ENCODE measurements at places on chromosomes 11 and 22.

DNA sequence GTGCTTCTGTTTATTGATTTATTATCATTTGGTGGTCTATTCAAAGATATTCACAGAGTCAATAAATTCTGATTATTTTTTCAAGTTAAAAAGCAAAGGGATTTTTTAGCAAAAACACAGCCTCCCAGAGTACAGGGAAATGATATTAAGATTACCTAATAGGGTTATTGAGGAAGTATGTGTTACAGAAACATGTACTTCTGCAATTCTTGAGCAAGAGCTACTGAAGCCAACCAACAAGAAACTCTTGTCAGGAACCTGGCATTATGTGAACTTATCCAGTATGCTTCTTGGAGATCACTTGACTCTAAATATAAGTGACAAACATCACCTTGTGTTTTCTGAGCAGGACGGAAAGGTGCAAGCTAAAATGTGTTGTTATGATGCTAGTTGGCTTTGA is 42.0 kb upstream of the CARD18 start:
- no peak for DNase-seq

DNA sequence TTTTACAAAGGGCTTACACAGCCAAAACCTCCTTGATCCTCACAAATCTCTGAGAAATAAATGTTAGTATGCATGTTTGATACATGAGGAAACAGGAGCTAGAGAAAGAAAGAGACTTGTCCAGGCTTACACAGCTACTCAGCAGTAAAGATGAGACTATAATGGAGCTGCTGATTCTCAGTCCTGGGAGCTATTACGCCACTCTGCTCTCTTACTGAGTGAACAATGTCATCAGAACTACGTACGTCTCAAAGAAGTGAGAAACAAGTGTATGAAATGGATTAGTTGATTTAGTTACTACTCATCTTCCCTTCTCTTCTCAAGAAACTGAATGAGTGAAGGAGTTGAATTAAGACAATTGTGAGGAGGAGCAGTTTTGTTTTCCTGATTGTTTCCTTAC is 12.3 kb downstream of the MS4A6E start:
- no peak for DNase-seq

GRCh38 chr11:18853086-18853720 is 61.6 kb upstream of the PTPN5 start:
- peak; percentile 6 for DNase-seq

DNA sequence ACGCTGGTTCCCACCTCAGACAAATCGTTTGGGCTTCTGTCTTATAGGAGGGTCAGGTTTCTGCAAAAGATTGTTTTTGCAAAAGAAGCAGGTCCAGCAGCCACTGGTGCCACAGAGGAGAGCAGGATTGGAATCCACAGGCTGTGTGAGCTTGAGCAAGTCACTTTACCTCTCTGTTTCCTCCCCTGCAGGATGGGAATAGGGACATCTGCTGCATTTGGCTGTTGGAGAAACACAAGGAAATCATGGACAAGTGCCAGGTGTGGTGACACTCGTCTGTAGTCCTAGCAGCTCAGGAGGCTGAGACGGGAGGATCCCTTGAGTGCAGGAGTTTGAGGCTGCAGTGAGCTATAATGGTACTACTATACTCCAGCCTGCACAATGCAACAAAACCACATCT is 422.6 kb downstream of the MN1 start:
- peak; percentile 47 for DNase-seq

- DNase-seq = no peak
These were observed 56.5 kb upstream of the SHISAL1 start for GRCh38 chr22:44369293-44369661.

- DNase-seq = no peak
These were observed 23.0 kb downstream of the PAX6 start for GRCh38 chr11:31788085-31788484.

DNA sequence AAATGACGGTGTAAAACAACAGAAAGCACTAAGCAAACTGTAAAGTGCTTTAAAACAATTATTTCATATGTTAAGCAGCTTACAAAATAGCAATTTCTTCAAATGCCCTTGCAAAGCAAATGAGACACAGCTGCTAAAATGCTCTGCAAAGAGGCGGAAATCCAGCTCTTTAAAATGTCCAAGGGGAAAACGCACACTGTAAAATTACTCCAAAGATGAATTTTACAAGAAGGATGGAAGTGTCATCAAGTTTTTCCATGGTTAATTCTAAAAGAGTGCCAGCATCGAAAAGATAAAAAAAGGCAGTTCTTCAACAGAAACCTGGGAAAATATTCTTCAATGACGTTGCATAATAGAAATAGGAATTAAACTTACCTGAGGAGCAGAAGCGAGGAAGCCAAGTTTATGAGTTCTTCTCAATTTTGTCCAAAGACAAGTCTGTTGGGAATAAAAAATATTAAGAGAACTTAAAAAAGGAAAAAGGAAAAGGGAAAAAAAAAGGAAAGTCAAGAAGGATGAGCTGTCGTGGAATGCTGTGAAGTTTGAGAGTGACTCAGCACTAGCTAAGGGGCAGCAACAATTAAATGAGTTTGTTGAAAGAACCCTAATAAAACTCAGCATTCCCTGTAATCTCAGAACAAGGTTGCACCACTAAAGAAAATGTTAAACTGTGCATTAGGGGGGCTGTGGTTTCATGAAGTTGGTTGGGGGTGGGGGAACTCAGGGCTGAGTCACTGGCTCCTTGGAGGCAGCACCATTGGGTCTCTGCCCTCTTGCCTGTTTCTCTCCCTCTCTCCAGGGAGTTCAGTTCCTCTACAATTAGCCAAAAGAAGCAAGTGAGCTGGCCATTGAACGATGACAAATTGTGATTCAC is 64.2 kb upstream of the BLID start:
- no peak for DNase-seq

DNA sequence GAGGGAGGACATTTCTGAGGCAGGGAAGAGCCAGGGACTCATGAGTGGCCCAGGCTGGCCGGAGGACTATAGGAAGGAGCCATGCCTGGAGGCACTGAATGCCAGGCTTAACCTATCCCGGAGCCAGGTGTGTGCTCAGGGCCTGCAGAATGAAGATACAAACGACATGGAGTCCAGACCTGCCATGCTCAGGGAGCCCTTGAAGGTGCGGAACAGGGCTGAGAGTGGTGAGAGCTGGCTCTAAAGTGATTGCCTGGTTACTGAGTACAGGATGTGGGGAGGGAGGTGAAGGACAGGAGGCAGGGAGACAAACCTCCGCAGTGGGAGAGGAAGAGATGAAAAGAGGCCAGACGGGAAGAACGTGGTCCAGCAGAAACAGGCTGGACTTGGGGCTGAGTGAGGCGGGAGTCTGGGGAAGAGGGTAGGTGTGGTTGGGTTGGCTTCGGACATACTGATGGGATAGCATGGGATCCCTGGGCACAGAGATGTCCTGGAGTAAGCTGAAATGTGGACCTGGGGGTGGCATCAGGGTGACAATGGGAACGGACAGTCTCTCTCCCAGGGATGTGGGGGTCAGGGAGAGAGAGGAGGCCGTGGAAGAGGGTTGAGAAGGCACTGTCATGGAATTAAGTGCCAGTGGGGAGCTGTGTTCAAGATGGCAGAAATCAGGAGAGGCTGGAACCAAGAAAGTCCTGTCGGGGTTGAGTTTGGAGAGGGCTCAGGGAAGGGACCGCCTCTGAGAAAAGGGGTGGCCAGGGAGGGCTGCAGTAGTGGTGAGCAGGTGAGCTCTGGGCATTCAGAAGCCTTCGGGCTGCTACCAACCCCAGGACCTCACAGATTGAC is 1.5 kb upstream of the ANKRD13D start:
- DNase-seq = no peak

DNA sequence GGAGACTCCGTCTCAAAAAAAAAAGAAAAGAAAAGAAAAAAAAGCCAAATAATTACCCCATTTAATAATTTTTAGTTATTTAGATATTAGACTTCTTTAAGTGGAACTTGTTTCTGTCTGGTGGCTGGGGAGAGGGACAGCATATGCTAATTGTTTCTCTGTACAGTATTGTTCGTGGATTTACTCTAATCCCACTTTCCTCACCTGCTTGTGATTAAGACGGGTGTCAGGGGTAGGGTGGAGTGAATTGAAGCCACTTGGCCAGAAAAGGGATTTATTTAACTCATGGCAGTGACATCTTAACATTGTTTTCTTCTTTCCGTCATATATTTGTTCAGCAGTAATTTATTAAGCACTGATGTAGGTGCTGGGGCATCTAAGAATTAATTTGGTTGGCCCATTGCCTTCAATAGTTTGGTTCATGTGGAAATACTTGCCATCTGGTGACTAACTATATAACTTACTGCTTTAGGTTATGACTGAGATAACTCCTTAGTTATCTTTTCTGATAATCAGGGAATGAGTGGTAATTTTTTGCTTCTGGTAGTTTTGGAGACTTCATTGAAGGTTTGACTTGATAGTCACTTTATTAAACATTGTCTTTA is 4.6 kb downstream of the TNRC6B start:
- DNase-seq = no peak

GRCh38 chr11:86904001-86904400 is 51.2 kb downstream of the FZD4 start:
- no peak for DNase-seq

- no peak for DNase-seq
These were observed 30.3 kb downstream of the UVRAG start for GRCh38 chr11:75845324-75845723.

DNA sequence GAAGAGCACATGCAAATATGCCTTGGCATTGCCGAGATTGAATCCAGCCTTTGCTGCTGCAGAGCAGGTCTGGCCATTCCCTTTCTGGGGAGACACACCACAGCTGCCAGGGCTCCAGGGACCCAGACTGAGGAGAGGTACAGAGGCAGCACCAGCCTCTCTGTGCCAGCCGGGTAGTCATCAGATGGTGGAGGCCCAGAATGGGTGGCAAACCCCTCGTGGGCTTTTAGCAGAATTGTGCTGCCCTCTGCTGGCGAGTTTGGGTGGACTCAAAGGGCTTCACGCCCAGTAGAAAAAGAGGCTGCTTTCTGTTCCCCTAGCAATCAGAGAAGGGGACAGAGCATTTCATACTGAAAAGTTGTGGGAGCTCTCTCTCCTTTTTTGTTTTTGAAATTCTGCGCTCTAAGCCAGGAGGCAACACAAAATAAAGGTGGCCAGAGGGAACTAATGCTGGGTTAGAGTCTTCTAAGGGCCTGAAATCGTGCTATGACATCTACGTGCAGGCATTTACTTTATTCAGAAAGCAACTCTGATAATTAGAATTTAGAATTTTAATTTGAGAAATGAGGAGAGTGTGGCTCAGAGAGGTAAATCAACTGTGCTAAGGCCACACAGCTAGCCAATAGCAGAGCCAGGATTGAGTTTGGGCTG is 158.8 kb upstream of the NAV2 start:
- peak; percentile 73 for DNase-seq

- DNase-seq = no peak
These were observed 82.8 kb downstream of the ST3GAL4 start for GRCh38 chr11:126438272-126438671.
